ENCODE measurements at places on chromosomes 16 and 17.

DNA sequence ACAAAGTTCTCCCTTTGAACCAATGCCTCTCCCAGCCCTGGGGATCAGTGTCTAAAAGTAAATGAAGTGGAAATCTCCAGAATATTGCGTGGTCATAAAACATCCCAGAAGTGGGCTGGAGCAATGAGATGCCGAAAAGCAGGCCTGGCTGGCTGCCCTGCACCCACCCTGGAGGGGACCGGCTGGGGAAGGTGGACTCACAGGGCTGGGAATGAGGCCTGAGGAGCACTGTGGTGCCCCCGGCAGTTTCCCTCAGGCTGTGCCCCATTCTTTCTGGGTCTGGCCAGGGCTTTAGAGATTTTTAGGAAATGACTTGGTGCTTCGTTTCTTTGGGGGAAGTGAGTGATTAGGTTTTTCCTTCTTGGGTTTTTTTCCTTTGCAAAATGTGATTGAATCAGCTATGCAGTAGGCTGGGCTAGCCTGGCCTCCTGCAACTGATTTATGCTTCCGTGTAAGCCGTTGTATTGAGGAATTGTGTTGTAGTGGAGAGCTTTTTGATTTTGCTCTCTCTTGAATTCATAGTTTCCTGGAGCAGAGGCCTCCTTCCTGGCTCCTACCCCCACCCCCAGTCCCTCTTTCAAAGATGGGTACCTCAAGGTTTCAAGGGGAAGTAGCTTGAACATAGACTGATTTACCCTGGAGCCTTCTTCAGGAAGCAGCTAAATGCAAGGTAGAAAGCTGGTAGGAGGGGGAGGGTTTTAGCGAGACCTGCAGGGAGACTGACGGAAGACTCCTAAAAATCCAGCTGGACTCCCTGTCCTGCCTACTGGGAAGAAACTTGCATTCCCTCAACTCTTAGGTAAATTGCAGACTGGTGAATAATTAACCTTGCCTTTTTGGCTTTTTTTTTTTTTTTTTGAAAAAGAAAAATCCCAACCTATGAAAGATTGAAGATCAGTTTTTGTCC is 170.2 kb downstream of the RAB11FIP4 start:
- peak; percentile 63 for DNase-seq

DNA sequence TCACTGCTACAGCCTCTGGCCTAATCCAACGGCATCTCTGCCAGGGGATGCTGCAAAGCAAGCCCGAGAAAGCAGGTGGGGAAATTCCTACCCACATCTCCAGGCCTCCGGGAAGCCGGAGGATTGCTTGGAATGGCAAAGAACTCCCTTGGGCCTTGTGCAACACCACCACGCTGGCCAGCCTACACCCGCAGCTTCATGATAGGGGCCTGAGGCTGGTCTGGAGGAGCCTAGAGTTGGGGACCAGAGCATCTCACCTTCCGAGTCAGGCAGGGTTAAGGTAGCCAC is 20.3 kb downstream of the GGA3 start:
- peak; percentile 85 for DNase-seq

GRCh38 chr17:68420065-68420464 is 37.2 kb downstream of the WIPI1 start:
- no peak for DNase-seq

GRCh38 chr17:50918933-50919296 is 52.8 kb upstream of the TOB1 start:
- no peak for DNase-seq

All from fibroblast of the aortic adventitia (primary cell).